Stimulated activated naive CD4-positive, alpha-beta T cell (primary cell): ENCODE measurements at places on chromosomes 13 and 19.

GRCh38 chr19:4976401-4977298, 7.7 kb downstream of the KDM4B start:
- no peak for DNase-seq

- no peak for DNase-seq
Observed at GRCh38 chr13:52850072-52850395, 1.6 kb upstream of the PCDH8 start.

- no peak for DNase-seq
Observed at GRCh38 chr13:40993987-40994386, 25.1 kb downstream of the ELF1 start.

GRCh38 chr19:50669302-50670101, 20.3 kb downstream of the C19orf81 start:
- DNase-seq, result peak; percentile 22

DNA sequence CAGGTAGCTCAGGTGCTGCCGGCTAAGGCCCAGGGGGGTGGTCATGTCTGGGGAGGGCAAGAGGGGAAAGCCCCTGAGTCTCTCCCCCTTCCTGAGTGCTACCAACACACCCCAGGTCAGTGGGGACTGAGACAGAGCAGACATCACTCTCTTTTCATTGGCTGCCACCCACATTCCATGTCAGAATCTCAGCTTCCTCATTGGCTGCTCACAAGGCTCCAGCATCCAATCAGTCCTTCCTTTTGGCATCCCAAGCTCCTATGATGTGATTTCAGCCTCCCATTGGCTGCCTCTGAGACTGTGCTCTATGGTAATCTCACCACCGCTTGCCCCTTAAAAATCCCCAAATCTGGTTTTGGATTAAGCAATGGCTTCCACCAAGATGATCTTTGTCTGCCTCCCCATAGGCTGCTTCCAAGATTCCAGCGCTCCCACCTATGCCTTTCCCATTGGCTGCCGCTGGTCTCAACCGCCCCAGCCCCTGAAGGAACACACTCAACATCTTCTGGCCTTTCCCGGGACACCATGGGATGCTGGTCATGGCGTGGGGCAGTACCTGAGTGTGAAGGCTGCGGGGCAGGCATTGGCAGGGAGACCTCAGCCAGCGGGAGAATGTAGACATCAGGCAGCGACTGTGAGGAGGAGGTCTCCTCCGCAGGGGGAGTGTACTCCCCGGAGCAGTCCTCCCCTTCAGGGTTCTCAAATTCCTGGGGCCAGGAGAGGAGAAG, 2.0 kb downstream of the LMTK3 start:
- no peak for DNase-seq

DNA sequence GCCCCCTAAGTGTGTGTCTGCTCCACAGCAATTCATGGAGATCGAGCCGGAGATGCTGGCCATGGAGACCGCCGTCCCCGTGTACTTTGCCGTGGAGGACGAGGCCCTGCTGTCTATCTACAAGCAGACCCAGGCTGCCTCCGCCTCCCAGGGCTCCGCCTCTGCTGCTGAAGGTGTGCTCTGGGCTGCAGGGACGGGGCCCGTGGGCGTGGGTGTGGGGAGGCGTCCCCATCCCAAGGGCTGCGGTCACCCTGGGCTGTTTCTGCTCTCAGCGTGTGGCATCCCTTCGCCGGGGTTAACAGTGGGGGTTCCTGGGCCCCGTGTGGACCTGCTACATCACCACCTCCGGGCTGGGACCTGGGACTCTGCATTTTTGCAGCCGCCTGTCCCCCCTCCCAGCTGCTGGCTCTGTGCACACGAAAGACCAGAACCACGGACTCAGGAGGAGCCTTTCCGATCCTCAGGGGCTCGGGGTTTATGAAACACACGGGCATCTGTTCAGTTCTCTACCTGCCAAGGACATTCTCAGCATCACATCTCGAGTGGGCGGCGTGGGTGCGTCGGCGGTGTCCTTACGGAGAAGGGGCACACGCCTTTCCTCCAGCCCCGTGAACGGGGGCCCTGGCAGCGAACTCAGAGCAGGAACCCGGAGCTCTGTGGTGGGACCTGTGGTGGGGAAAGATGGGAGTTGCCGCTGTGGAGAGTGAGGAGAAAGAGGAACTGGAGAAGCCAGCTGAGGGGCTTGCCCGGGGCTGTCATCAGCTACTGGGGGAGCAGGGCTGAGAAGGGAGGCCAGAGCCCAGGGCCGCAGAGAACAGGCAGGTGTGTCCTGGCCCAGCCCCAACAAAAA, 7.8 kb downstream of the NCLN start:
- no peak for DNase-seq

GRCh38 chr19:48806818-48807589, 3.8 kb downstream of the BCAT2 start:
- no peak for DNase-seq
